ENCODE measurements at places on chromosomes 3 and 15.

DNA sequence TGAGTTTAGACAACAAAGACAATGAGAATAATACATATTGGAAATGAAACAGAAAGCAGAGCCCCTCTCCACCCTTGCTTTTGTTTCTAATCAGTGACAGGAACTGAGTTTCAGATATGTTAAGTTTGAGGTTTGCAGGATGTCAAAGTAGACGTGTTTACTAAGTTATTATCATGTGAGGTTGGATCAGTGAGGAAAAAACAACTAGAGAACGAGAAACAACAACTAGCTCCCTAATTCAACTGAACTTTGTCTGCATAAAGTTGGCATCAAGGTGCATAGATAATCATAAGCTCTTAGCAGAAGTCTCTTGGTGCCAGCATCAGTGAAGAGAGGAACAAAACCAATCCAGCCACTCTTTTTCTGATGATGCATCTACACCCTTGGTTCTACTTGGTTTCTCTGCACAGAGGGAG lies 491.1 kb upstream of the NR2F2 start:
- DNase-seq = no peak

GRCh38 chr15:78129077-78129750 lies 2.0 kb downstream of the CIB2 start:
- DNase-seq = no peak

GRCh38 chr3:43349716-43350115 lies 63.4 kb downstream of the SNRK start:
- DNase-seq = no peak

- DNase-seq = no peak
Measured at GRCh38 chr3:183489455-183490210, 61.2 kb upstream of the MCF2L2 start.
